ENCODE measurements at places on chromosomes 2 and 18.

- DNase-seq, result no peak
Observed at GRCh38 chr2:221343524-221343923, 228.6 kb downstream of the EPHA4 start.

DNA sequence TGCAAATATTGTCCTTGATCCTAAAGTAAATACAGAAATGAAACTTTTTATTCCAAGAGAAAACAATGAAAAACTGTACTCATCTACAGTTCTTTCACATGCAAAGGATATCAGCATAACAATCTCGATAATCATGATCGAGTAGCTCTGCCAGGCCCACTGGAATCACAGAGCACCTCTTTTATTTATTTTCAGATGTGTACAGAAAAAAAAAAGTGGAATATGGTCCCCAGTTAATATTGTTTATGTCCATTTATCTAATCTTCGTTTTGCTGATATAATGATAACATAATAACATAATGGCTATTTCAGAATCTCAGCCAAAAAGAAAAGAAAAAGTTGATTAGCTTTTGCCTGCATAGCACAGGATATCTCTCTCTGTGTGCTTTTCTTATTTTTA, 6.5 kb downstream of the ZNF385B start:
- no peak for DNase-seq

- DNase-seq, result peak; percentile 35
Observed at GRCh38 chr2:106053116-106053515, 141.0 kb downstream of the UXS1 start.

GRCh38 chr2:181780047-181780651, 99.8 kb upstream of the NEUROD1 start:
- peak; percentile 62 for DNase-seq

- no peak for DNase-seq
Observed at GRCh38 chr2:133393895-133394294, 174.4 kb downstream of the NCKAP5 start.

GRCh38 chr2:7838669-7839068, 843.2 kb upstream of the ID2 start:
- no peak for DNase-seq

DNA sequence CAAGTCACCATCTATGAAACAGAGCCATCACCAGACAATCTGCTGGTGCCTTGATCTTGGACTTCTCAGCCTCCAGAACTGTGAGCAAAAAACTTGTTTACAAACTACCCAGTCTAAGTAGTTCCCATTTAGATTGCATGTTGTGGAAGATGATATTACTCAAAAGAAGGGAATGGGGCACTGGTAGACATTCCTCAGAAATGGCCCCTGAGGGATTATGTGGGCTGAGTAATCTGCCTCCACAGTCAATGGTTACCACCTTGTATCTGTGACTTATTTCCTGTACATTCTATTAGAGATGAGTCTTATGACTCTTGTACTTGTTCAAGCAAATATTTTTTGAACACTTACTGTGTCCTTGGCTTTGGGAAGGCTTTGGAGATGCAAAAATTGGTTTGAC, 160.4 kb downstream of the NUP35 start:
- no peak for DNase-seq

- peak; percentile 39 for DNase-seq
Observed at GRCh38 chr2:27191070-27191829, 20.6 kb upstream of the ATRAID start.

GRCh38 chr18:4807604-4808293, 352.6 kb upstream of the DLGAP1 start:
- no peak for DNase-seq

GRCh38 chr2:198273660-198274059, 469.3 kb downstream of the PLCL1 start:
- DNase-seq, result no peak

DNA sequence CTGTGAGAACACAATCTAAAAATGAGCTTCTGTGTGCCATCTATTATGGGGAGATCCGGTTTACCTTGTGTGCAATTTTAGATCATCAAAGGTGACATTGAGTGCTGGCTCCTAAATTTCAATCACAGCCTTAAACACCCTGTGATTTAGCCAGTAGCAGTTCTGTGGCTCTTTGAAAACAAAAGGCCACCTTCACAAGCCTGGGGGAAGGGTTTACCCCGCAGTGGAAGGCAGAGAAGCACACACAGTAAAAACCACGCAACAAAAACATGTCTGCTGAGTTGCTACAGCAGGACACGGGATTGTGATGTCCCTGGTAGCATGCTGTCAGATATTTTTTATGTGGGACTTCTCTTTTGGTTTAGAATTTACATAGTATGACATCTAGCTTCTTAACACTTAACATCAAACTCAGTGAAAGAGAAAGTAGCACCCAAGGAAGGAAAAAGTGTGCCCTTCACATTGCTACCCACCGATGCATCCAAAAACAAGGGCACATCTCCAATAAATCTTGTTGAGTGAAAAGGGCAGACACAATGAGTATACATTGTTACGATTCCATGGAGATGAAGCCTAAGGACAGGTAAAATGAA, 56.1 kb upstream of the RNF152 start:
- no peak for DNase-seq

GRCh38 chr2:42920446-42921146, 128.2 kb upstream of the HAAO start:
- DNase-seq, result no peak

DNA sequence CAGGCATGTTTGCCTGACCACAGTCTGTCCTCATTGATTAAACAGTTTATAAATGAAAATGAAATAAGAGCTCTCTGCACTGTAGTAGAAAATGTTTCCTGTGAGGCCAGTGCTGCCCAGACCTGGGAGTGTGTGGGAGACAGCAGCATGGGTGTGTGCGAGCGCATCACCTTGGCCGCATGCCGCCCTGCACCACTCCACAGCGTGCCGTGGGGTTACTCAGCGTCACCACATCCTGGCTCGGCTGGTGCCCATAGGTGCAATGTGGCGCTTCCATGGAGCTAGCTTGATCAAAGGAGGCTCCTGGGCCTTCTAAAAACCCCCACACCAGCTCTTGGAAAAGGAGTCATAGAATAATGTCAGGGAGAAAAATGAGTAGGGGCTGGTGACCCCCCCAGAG, 76.0 kb upstream of the EPC2 start:
- no peak for DNase-seq

DNA sequence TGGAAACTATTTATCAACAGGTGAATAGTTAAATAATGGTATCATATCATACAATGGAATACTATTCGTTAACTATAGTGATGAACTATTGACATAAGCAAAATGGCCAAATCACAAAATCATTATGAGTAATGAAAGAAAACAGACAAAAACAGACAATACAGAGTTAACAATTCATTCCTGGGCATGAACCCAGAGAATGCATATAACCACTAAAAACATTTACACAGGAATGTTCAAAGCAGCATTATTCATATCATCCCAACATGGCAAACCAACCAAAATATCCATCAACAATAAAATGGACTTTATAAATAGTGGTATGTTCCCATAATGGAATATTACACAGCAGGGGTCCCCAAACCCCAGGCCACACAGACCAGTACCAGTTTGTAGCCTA, 131.2 kb upstream of the CYP1B1 start:
- DNase-seq, result no peak

GRCh38 chr2:182064019-182064778, 78.5 kb downstream of the PPP1R1C start:
- DNase-seq, result no peak

GRCh38 chr2:28209864-28210263, 182.8 kb upstream of the FOSL2 start:
- no peak for DNase-seq

GRCh38 chr2:9666306-9666705, 35.5 kb upstream of the YWHAQ start:
- DNase-seq, result no peak

DNA sequence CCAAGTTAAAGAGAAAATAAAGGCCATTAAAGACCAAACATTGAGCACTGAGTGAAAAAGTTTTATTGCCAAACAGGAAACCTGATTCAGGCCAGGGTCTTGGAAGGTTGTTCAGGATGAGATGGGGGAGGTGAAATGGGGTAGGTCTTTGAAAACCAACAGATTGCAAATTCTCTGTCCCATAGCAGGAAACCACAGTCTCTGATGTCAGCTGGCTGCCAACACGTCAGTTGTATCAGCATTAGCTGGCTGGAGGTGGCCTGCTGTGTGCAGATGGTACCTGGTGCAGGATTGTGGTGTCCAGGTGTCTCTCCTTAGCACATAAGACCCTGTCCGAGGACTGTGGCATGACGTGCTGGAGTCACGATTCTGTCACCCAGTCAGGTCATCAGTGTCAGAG, 106.3 kb downstream of the MSH2 start:
- no peak for DNase-seq

DNA sequence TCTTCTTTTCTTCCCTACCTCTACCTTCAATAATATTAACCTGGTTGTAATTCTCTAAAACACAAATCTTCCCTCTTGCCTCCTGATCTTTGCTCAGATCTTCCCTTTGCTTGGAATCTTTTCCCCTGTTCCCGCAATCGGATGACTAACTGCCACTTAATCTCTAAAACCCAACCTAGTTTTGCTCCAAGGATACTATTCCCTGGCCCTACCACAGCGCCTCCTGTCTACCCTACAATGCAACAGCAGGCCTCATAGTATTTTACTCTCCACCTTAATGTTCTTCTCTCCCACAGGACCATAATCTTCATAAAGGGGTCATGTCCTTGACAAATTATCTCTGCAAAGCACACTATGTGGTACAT, 246.8 kb upstream of the TNP1 start:
- DNase-seq, result no peak

DNA sequence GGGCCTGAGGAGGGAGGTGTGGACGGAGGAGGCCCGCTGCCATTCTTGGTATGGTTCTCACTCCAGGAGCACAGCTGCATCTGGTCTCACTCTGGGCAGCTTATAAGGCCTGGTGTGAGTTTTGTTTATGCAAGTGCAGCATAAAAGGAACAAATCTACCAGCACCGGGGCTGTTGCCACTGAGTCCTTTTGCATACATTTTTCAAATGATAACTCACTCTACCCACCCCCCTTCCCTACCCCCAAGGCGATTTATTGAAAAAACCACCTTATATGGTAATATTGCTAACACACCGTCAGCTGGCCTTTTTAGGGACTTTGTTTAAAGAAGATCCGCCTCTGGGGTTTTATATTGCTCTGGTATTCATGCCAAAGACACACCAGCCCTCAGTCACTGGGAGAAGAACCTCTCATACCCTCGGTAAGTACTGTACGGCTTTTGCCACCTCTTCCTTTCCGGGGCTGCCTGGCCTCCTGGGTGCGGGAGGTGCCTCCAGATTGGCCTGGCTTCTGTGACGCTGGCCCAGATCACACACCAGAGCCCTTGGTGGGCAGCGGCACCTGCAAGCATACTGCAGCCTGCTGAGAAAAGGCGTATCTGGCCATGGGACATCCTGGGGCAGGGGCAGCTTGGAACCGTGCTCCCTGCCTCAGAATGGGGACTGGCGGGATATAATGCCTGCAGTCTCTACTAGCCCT, at the start of gene ACTG2:
Gene ACTG2, plus strand, starts transcription at position 378 of the 699 bp plus-strand sequence. CDS start 8,304 bp downstream, outside the sequence.
- DNase-seq, result peak; percentile 62

- no peak for DNase-seq
Observed at GRCh38 chr2:64987956-64988419, 1.2 kb upstream of the SLC1A4 start.

DNA sequence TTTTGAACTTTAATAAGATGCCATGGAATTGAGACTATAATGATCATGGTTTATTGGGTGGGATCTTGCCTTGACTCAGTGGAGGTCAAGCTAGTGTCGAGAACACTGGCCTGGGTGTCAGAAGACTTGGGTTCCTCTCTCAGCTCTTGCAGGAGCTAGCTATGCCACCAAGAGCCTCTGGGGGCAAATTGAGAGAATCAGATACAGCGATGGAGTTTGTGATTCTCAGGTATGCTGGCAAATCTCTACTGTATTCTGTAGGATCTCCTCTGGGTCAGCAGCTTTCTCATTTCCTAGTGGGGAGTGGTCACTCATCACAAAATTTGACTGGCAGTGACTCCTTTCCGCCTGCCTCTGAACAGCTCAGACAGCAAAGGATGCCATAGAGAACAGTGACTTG, 477.0 kb downstream of the RNF144A start:
- no peak for DNase-seq

GRCh38 chr2:195537811-195538210, 119.2 kb upstream of the SLC39A10 start:
- no peak for DNase-seq

DNA sequence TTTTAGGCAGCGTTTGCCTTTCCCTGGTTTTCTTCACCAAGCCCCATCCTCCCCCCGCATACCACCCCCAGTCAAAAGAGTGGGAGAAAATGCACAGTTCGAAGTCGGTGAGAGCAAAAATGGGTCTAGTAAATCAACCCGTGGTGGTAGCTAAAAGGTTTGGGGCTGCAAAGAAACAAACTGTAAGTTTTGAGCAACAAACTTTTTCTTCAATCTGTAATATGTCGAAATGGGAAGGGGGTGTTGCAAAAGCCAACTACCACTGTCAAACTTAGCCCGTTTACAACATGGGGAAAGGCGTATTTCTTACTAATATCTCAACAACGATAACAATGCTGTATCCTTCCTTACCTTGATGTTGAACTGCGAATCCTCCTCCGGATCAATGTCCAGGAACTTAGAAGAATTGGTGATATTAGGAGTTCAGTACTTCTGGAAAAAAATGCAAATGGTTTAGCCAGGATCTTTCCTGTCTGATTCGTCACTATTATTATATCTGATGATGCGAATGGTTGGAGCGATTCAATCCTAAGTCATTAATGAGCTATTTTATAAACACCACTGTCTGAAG, 2.4 kb upstream of the SATB2 start:
- no peak for DNase-seq

- DNase-seq, result no peak
Observed at GRCh38 chr2:84613082-84613481, 96.8 kb downstream of the DNAH6 start.

DNA sequence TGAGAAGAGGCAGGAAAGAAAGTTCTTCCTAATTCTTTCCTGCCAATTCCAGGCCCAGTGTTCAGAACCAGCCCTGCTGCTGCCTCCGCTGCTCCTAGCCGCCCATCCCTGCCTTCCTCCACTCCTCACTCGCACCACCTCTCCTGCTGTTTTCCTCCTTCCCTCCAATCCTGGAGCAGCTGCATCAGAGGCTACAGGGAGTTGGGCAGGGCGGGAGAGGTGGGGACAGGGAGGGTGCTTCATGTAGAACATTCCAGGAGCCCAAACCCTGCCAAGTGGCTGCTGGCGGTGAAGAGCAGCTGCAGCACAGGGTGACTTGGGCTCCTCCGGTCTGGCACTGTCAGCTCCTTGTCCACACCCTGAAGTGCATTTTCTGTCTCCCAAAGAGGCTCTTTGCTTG, 176.3 kb downstream of the TNS1 start:
- DNase-seq, result no peak

DNA sequence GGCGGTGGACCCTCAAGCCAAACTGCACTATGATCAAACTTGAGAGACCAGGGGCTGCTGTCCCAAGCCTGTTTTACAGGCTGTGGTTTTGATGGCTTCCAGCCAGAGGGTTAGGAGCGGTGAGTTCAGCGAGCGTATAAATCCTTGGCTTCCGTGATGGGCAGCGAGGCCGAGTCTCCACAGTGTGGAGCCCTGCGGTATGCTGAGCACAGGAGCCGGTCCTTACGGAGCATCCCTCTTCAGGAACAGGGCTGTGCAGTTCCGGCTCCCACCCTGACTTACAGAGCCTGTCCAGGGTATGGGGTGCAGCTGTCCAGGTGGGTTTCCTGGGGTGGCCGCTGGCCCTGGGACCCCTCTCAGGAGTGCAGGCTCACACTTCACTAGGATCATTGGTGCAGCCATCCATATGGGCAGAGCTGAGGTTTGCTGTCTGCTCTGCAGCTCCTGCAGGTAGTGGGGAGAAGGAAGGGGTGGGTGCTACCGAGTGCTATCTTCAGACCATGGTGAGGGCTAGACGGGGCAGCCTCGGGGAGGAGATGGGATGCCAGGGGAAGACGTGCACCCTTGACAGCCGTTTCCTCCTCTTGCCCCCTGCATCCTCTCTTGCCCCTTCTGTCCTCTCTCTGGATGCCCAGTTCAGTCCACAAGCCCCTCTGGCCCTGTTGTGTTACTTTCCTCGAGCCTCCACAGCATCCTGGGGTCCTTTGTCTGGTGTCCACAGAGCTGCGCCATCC, 104.3 kb downstream of the FAM210A start:
- DNase-seq, result no peak

All from smooth muscle cell of the brain vasculature (primary cell).